ENCODE measurements at places on chromosomes 5 and 9.
A peak's percentile ranks its signal among the peaks of the same experiment; 100 is the strongest.

- DNase-seq, result no peak
Measured at GRCh38 chr5:131754363-131754762, 42.5 kb downstream of the FNIP1 start.

- no peak for DNase-seq
Measured at GRCh38 chr5:135326296-135327254, 72.5 kb downstream of the MACROH2A1 start.

DNA sequence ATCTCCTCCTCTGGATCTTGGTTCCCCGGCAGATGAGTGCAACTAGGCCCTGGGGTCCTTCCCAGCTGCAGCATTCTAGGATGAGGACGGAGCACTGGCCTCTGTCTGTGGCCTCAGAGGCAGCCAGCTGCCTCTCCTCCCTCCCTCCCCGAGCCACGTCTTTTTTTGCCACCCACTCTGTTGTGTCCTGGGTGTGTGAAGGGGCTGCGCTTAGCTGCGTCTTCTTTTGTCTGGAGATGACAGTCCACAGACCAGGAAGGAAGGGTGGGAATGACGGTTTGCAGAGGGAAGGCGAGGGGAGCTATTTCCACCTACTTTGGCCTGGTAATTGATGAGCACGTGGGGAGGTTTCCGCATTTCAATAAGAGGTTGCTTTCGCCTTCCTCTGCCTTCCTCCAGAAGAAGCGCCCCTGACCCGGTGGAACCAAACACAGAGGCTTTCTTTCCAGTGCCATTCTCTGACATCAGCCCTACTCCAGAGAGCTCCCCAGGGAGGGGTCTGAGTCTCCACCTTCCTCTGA lies 34.5 kb upstream of the GABRP start:
- no peak for DNase-seq

DNA sequence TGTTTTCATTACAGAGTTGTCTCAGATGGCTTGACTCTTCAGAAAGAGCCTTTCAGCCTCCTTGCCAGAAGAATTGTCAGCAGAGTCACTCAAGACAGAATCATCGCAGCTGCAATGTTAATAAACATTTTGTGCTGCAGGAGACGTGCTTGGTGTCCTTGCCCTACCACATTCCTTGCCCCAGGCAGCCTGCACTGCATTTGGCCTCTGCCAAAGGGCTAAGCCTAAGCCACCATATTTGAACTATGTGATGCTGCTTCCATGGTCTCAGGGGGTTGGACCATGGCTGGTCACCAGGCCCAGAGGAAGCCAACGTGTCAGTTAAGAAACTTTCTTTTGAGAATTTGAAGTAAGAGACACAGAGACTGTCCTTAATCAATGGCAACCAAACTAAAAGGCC lies 145.4 kb downstream of the ACTL7B start:
- DNase-seq, result peak; percentile 41

- DNase-seq, result no peak
Measured at GRCh38 chr9:72474676-72475075, 46.7 kb upstream of the TMC1 start.

DNA sequence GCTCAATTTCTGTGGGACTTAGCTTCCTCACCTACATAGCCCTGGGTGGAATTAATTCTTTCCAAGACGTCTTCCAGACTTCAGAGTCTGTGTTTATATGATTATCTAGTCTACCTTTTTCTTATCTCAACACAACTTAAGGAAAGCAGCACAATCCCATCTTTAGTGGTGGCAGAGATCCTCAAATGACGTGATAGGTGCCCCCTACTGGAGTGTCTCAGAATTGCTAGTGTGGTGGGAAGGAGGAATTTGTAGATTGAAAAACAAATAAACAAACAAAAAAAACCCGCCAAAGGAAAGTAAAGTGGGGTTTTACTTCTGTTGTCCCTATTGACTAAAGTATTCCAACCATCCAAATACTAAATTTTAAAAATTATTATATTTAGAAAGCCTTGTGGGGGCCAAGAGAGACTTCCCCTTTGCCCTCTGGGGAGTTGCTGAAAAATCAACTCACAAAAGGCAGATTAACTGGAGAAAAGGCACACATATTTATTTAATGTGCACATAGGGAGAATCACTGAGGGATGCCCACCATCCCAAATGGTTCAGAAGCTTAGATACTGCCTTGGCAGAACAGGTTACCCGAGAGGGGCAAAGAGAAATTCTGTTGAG lies 283.3 kb downstream of the TMEM167A start:
- peak; percentile 23 for DNase-seq

DNA sequence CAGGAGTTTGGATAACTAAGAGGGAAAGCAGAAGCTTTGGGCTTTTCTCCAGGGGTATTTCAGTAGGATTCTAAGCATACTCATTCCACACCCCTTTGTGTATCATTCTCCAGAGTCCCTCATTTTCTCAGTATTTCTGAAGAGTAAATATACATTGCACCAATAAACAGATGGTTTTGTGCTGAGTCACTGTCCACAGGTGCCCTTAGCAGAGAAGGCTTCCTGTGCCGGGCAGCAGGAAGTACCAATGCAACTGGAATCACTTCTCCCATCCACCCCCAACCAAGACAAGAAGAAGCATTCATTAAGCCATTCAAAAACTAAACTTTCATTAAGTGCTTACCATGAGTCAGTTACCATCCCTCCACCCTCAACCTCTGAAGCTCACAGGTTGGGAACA lies 3.6 kb upstream of the CCNJL start:
- DNase-seq, result no peak

DNA sequence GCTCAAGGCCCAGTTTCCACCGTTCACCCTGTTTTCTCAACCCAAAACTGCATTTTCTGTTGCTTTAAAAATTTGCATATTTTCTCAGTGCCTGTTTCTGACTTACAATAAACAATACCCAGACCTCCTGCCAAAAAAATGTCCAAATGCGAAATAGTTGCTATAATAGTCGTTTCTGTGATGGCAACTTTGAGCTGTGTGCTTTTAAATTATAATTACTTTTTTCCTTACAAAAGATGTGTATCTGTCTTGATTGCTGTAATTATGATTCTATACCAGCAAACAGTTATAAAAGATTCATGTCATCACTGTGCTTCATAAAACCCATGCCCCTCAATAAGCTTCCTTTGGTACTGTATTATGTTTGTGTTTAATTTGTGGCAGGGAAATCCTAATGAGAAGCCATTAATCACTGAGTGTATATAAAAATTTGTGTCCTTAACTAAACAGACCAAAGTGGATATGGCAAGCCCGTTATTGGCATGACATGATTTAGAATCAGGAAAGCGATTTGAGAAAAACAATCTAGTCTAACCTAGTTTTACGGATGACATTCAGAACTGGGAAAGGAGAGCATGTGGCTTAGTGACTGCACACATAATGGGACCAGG lies 5.4 kb upstream of the SLC1A3 start:
- DNase-seq, result peak; percentile 82

DNA sequence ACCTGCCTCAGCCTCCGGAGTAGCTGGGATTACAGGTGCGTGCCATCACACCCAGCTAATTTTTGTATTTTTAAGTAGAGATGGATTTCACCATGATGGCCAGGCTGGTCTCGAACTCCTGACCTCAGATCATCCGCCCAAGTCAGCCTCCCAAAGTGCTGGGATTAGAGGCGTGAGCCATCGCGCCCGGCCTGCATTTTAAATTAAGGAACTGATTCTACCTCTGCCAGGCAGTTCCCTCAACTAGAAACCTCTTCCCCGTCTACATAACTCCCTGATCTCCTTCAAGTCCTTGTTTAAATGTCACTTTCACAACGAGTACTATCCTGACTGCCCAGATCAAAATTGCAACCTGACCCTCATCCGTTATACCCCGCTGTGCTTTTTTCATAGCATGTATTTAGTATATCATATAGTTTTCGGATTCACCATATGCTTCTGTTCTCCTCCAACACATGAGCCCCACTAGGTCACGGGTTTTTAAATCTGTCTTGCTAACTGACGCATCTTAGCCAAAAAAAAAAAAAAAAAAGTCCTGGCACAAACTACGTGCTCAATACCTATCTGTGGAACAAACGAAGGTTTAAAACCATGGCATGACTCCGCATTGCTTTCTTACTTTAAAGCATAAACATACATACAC lies 858 bp upstream of the SOWAHA start:
- no peak for DNase-seq

DNA sequence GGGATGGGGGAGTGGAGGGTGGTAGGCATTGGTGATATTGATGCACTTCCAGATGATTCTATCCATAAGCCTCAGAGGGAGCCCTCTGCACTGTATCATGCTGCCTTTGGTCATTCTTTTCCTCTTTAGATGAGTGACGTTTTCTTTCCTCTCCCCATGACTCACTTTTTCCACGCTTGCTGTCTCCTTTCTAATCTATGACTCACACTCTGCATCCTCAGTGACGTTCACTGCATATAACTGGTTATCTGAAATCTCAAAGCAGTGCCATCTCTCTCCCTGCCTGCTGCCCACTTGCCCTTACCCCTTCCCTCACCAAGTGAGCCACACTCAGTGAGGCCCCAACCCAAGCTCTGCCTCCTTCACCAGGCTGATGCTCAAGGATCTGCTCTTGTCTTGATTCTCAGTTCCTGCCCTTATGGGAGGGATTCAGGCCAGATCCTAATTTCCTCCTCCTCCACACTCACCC lies 31.6 kb downstream of the PTGS1 start:
- DNase-seq, result no peak

Data from midbrain (tissue), 1 donor.